ENCODE measurements at places on chromosomes 5 and 9.

GRCh38 chr5:150140830-150141229 is 14.8 kb downstream of the PDGFRB start:
- no peak for DNase-seq

GRCh38 chr9:100126423-100126822 is 27.4 kb downstream of the INVS start:
- DNase-seq, result no peak

- no peak for DNase-seq
Measured at GRCh38 chr9:107644733-107645463, 155.3 kb upstream of the KLF4 start.

- peak; percentile 44 for DNase-seq
Measured at GRCh38 chr5:160434022-160434531, 12.4 kb downstream of the PTTG1 start.

DNA sequence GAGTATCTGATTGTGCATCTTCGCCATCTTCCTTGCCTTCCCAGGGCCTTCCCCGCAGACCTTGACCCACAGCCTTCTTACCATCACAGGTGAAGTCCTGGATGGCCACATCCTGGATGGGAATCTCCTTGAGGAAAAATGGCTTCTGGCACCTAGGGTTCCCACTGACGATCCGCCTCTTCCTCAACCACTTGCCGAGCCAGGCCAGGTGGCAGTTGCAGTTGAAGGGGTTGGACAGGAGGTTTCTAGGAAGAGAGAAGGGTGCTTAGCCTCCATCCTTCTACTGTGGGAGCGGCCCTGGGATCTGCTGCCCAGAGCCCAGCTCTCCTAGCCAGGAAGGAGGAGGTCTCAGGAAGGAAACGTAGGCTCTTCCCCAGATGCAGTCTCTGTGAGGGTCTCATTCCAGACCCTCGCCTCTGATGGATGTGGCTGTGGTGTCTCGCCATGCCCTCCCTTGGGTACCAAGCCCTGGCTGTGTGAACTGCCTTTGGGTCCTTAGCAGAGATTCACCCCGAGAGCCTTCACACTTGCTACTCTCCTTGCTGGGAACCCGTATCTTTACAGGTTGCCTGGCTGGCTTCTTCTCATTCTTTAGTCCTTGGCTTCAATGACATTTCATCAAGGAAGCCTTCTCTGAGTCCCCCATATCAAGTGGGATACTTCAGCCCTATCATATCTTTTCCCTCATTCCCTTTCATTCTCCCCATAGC is 170.4 kb upstream of the PANK3 start:
- DNase-seq, result no peak

DNA sequence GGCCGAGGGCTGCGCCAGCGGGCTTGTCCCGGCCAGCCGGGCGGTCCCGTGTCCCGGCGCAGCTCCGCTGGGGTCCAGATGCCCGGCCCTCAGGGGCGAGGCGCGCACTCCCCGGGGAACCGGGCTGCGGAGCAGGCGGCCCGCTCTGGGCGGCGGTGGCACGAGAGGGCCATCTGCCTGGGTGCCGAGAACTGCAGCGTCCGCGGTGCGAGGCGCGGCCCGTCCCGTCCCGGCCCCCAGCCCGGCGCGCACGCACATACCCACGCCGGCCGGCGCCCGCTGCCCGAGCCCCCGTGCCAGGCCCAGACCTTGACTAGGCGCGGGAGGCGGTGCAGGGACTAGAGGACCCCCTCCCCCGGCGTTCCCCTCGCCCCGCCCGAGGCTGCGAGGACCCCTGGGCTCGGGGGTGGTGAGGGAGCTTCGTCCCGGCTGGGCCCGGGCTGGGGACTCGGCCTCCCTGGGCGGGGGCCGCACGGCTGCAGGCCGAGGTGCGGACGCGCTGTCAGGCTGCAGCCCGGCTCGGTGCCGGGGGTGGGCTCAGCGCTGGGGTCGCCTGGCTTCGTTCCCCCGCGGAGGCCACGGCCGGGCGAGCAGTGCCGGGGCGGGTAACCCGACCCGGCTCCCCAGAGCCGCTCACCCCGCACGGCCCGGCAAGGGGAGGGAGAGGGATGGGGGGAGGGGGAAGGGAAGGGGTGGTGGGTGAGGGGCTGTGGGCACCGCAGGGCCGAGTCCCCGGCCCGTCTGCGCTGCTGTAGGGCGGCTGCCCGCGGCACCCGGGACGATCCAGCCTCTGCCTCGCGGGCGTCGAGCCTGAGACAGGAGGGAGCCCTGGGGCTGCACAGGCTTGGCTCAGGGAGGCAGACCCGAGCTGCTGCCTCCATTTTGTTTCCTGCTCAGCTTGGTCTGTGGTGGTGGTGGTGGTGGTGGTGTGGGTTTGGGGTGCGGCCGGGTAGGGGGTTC is 1.2 kb upstream of the NSD1 start:
- peak; percentile 31 for DNase-seq

DNA sequence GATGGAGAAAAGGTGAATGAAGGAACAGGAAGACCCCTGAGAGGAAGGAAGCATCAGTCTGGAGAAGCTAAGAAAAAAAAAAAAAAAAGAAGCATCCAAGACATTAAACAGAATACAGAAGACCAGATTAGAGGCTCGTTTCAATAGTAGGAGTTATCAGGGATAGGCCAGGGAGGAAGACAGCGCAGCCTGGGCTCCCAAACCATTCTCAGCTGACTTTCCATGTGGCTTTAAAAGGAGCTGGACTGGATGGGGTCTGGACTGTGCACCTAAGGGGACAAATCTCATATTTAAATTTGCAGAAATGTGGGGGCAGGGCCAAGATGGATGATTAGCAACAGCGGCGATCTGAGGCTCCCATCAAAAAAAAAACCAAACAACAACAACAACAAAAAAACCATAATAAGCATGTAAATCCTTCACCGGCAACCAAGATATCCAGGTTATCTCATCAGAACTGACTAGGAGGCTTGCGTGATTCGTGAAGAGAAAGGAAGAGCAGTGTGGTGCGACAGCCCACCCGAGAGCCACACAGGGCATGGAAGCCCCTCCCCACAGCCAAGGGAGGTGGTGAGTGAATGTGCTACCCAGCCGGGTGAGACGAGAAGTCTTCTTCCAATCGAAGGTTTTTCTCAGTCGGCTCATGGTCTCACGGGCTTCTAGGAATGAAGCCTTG is 114.9 kb upstream of the ADAMTS16 start:
- DNase-seq, result no peak

DNA sequence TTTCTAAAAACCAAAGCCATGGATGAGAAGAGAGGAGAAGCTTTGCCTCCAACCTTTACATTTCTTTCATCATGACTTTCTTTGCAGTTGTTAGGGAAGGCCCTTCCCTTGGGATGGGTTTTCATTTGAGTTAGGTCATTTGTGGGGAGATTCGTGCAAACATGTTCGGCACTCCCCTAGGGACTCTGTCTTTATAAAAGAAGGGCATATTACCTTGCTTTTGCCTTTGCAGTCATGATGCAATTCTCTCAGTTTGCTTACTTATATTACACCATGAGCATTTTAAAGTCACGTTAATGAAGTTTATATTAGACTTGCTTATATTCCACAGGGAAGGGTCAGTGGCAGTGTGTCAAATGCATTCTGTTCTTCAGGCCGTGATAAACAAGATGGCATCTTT is 289.3 kb upstream of the WWC1 start:
- DNase-seq, result no peak

DNA sequence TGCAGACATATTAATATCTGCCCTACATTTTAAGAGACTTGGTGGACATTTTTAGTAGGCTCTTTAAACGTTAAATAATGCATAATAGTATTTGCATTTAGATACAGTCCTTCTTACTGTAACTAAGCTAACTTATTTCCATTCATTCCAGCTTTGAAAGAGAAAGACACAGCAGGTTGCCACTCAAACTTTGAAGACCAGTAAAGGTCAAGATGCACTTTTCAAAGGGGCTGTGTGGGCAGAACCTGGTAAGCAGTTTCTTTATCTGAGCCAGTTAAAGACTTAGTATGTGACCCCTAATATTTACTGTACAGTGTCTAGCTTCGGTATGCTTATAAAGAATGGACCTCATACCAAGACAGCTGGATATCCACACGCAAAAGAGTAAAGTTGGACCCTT is 20.8 kb downstream of the PLGRKT start:
- DNase-seq, result no peak

GRCh38 chr5:164375051-164375450 is 869.6 kb downstream of the MAT2B start:
- no peak for DNase-seq

- DNase-seq, result no peak
Measured at GRCh38 chr5:140574165-140574564, 9.5 kb downstream of the SLC35A4 start.

DNA sequence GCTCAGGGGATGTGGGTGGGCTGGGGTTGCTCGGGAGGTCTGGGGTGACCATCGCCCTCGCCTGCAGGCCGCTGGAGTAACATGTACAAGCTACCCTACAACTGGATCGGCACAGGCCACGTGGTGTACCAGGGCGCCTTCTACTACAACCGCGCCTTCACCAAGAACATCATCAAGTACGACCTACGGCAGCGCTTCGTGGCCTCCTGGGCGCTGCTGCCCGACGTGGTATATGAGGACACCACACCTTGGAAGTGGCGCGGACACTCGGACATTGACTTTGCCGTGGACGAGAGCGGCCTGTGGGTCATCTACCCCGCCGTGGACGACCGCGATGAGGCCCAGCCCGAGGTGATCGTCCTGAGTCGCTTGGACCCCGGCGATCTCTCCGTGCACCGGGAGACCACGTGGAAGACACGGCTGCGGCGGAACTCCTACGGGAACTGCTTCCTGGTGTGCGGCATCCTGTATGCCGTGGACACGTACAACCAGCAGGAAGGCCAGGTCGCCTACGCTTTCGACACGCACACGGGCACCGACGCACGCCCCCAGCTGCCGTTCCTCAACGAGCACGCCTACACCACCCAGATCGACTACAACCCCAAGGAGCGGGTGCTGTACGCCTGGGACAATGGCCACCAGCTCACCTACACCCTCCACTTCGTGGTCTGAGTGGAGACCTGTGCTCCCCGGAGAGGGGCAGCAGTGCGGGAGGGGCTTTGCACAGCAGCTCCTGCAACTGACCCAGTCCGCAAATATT is 33.0 kb downstream of the OLFML2A start:
- no peak for DNase-seq

DNA sequence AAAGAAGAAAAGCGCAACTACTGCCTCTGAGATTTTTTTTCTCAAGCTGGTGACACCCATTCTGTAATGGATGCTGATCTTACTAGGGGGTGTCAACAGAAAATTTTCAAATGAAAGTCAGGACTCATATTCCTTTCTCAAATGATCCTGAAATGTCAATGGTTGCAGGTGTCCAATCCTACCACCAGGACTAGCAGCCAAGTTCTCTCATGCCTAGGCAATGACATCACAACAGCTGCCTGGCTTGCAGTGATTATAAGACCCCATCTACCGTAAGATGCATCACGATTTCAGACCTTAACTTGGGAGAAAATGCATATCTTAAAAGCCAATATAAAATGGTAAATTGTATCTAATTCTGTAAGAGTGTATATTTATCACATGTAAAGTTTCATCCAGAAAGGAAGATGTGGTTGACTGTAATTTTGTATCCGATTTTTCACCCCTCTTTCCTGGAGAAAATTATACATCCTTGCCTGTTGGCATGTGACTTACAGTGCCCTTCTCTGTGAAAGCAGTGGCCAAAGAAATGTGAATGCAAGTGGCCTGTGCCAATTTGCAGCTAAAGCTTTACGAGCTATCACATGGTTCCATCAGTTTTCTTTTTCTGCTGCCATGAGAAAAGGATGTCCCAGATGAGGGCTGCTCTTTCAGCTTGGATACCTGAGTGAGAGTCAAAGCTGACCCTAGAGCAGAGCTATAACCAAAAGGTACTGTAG is 104.4 kb downstream of the DENND1A start:
- no peak for DNase-seq

- DNase-seq, result no peak
Measured at GRCh38 chr9:135813671-135814290, 93.6 kb downstream of the CAMSAP1 start.

GRCh38 chr5:54524082-54524481 is 6.5 kb downstream of the SNX18 start:
- no peak for DNase-seq

GRCh38 chr9:16675131-16675530 is 195.3 kb downstream of the BNC2 start:
- no peak for DNase-seq

- no peak for DNase-seq
Measured at GRCh38 chr5:160312960-160313727, 780 bp upstream of the CCNJL start.

- DNase-seq, result peak; percentile 89
Measured at GRCh38 chr5:177496727-177497291, 595 bp downstream of the PDLIM7 start.

DNA sequence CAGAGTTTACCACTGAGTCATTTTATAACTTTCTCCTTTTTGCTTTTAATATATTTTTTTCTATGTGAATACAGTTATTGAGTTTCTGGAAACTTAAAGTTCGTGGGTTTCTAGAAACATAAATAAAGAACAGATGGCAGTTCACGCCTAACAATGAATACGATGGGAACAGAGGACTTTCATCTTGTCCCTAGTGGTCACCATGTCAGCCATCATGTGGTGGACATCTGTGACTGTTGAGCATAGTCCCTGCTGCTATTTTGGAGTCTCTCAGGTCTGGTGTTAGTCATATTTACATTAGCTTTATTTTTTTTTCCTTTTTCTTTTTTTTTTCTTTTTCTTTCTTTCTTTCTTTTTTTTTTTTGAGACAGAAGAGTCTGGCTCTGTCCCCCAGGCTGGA is 85.3 kb downstream of the XRCC4 start:
- DNase-seq, result no peak

- no peak for DNase-seq
Measured at GRCh38 chr5:99179206-99179605, 250.4 kb upstream of the CHD1 start.

DNA sequence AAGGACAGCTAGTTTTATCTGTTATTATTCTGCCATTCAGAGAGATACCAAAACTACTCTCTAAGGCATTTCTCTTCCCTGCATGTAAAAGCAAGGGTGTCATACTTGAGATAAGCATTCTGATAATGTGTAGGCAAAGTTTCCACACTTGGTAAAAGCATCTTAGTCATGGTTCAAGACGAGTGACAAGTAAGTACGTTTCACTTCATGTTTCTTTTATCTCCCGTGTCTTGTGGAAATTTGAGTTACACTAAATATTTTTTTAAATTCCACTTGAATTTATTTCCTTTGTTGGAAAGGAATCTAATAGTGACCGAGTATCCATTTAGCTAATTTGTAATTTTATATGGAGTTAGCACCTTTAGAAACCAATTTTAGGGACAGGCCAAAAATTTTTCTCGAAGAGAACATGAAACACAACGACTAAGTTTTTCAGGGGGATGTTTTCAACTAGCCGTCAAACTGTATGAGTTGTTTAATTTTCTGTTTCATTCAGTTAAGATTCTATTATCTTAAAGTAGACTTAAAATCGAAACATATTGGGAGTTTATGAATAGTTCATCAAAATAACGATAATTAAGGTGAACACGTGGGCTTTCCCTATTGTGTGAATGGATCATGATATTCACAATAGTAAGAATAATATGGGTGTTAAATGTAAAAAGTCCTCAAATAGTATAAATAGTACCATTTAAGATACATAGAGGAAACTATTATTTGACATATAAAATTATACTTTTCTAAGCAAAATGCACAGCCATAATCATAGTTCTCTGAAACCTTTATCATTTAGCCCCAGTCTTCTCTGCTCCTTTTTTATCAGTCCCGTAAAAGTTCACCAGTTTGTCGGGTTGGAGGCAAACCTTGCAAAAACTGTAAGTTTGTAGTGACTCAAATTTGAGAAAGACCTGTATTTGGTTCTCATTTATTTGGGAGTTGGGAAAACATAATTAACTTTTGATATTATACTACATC is 1.6 kb downstream of the RFESD start:
- no peak for DNase-seq
